ENCODE measurements at places on chromosomes 12 and 14.

DNA sequence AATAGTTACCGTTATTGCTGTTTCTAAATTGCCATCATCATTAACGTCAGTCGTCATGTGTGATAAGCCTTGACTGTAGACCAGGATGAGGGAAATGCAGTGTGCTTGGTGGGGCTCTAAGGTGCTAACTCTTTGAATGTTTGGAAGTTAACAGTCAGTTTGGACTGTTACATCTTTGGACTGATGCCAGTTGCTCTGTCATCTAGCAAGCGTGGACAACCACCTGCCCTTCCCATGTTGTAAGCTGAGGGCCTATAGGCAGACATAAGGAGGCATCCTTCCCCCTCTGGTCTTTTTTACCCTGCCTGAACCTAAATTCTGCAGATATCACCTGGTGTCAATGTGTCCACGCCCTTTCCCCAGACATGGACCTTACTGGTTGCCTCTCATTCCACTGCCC, 94.4 kb downstream of the PPP2R5C start:
- no peak for DNase-seq

GRCh38 chr12:66119229-66119869, 11.2 kb downstream of the LLPH start:
- no peak for DNase-seq

- DNase-seq = no peak
These were observed 42.2 kb upstream of the KTN1 start for GRCh38 chr14:55537782-55538181.

GRCh38 chr12:14216405-14217294, 148.8 kb upstream of the ATF7IP start:
- DNase-seq = no peak

GRCh38 chr14:103126873-103127304, 3.6 kb downstream of the TNFAIP2 start:
- no peak for DNase-seq

GRCh38 chr14:106459971-106460730, 933.8 kb downstream of the TMEM121 start:
- peak; percentile 72 for DNase-seq

DNA sequence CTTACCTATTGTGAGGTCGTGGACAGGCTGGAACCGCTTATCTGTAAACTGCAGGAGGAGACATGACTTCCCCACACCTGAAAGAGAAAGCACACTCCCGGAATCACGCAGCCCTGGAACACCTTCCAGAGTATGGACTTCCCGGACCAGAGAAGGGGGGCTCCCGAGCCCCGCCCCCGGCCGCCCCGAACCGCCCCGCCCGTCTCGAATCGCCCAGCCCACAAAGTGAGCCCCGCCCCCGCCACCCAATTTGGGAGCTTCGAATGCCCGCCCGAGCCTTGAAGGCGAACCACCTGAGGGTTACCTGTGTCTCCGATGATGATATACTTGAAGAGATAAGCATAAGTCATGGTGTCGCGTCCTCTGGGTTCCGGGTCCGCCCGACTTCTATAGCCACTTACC, 235 bp downstream of the RAB2B start:
- peak; percentile 79 for DNase-seq

GRCh38 chr12:46933947-46934346, 108.2 kb upstream of the SLC38A4 start:
- no peak for DNase-seq

GRCh38 chr14:56333359-56334292, 215.4 kb downstream of the PELI2 start:
- DNase-seq = no peak

DNA sequence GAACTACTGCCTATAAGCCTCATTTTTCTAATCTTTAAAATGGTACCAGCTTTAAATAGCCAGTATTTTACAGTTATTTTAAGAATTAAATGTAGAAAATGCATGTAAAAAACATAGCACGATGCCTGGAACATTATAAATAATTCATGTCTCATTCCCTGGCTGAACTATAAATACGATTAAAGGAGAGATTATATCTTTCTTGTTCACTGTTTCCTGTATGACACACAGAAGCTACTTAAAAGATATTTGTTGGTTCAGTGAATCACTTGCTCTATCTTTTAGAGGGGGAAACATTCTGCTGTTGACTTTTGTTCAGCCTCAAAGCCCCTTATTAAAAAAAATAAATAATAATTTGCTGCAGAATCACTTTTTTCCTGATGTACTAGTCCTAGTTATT, 406.9 kb downstream of the LRFN5 start:
- DNase-seq = no peak

DNA sequence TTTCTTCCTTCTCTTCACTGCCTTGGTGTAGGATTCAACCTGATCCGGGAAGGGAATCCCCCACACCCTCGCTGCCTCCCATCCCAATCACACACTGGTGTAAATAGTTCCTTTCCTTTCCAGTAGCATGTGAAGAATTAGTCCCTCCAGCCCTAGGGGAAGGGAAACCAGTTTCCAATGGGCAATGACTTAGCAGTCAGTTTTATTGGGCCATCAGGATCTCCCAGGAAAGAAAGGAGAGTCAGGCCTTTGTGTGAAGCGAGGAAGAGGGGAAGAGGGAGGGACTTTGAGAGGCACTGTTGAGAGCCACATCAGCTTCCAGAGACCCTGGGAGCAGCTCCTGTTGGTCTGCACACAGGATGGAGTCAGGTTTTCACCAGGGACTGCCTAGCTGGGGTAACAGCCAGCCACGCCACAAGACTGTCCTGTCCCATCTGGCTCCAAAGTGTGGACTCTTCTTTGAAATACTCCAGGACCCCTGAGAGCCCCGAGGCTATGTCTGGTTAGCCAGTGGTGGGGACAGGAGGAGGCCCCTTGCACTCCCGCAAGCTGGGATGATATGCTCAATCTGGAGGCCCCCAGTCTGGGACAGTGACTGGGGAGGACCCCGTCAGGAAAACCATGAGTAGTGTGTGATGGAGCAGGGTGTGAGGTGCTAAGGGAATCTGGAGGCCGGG, 27.9 kb downstream of the MOAP1 start:
- DNase-seq = no peak

DNA sequence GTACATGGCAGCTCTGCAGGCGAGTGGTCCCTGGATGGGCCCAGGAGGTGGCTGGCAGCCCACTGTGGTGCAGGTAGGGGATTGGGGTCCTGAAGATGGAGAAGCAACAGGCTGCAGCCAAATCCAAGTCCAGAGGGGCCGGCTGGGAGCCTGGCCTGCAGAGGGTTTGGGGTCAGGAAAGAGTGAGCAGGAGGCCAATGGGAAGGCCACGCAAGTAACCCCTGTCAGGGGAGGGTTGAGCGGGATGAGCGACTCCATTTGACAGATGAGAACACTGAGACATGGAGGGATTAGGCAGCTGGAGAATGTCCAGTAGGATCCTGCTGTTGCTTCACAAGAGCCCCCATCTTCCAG, 136.0 kb downstream of the BCL11B start:
- DNase-seq = no peak

- no peak for DNase-seq
These were observed 113.7 kb upstream of the MYF6 start for GRCh38 chr12:80593766-80594165.

DNA sequence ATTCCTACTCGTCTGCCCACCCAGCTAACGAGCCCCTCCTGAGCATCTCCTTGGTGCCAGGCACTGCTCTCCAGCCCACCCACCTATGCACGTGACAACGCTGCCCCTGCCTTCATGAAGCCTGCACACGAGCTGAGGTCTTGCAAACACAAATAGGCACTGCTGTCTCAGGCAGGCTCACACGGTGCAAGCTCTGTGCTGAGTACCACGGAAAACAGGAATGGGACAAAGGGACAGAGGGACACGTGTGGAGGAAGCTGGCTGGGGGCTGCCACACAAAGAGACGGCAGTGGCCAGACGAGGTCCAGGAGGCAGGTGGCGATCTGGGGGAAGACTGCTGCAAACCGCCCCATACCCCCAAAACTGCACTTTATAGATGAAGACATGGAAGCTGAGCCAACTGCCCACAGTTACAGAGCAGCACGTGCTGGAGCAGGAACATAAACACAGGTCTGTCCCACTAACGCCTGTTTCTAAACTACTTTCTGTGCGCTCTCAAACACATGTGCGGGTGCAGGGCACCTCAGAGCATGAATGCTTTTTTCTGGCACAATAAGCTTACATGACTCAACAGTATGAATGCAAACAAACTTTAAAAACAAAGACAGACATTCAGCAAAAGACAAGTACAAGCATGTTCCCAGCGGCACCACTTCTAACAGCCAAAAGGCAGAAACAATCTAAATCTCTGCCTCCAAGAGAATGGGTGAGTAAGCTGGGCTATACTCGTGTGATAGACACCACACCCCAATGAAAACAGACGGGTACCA, 64.5 kb downstream of the AMN start:
- DNase-seq = no peak

GRCh38 chr12:109768901-109769670, 55.5 kb downstream of the FAM222A start:
- DNase-seq = no peak

DNA sequence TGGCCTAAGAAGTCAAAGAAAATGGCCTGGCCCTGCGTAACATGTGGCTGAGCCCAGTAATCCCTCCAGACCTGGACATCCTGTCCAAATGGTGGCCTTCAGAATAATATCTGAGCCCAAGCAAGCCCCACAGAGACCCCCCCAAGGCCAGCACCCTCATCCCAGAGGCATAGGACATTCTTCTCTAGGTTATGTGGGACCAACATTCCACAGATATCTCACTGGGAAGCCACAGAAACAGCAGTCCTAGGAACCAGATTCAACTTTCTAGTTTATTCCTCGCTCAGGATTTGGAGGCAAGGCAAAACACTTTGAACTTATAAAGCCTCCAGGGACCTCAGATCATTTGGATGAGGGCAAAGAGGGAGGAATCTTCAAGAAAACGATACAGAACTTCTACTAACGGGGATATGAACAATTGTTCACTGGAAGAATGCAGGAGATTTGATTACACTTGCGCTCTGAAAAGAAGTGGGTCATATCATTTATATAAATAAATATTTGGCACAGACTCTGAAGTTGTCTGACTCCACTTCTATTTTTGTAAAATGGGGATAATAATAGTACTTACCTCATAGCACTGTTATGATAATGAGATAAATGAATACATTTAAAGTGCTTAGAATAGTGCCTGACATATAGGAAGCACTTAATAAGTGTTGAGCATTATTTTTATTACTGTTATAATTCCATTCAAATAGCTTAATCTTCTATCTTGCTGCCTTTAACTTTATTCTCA, 171.5 kb downstream of the NUAK1 start:
- DNase-seq = no peak

GRCh38 chr14:51525739-51526138, 126.0 kb upstream of the FRMD6 start:
- DNase-seq = no peak

DNA sequence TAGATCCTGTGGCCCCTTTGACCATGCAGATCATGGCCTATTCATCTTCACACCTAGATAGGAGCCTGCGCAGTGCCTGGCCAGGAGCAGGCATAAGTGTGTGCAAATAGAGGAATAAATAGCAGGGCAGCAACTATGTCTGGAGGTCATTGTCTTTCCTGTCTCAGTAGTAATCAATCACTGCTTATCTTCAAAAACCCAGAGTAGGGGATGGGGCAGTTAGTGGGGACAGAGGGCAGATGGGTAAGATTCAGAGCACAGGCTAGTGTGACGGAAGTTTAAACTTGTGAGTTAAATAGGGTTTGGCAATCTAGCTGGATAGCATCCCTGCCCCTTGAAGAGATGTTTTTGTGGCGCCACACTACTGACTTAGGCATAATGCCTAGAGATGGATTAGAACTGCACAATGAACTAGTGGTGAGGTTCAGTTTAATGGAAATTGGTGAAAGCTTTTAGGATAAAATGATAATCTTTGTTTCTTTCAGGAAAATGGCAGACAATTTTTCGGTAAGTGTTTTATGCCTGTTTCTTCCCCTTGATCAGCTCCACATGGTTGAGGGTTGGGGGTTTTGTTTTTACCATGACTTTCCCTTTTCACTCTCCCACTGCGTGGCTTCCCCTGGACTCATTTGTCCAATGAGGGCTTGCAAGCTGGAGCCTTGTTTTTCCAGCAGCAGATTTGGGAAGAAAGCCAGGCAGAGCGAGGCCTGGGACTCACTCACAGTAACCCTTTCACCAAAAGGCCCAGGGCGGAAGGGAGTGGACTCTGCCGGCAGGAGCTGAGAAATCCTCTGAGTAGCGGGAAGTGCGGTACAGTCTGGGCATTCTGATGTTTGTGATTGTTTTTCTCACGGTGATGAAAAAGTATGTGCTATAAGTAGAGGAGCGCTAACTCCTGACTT, 8.1 kb downstream of the LGALS3 start:
- no peak for DNase-seq

GRCh38 chr12:111904446-111904975, 62.5 kb downstream of the MAPKAPK5 start:
- DNase-seq = no peak

GRCh38 chr14:81535396-81536164, 1.9 kb upstream of the SEL1L start:
- no peak for DNase-seq

GRCh38 chr14:58479975-58480374, 52.5 kb downstream of the KIAA0586 start:
- DNase-seq = no peak
